ENCODE measurements at places on chromosomes 3 and 15.
A peak's percentile ranks its signal among the peaks of the same experiment; 100 is the strongest.

- peak; percentile 75 for DNase-seq
Measured at GRCh38 chr3:52277071-52277964, 1.1 kb downstream of the WDR82 start.

DNA sequence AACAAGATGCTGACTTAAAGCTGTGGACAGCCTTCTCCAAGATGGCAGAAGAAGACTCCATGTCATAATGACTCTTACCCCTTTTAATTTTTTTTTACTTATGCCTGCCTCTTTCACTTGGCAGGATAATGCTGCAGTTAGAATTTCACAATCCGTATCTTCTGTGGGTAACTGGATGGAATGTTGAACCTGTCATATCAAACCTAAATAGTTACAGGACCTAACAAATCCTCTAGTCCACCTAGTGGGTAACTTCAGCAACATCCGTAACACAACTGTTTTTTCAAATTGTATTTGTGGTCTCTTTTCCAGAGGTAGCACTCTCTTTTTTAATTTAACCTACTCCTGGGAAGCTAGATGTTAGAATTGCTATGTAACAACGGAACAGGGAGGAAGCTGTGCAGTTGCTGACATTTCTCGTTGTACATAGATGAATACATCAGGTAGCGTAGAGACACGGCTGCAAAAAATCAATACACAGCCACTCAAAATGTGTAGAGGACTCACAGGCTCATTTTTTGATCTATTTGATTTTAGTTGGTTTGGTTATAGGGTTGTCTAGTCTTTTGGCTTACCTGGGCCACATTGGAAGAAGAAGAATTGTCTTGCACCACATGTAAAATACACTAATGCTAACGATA lies 43.9 kb upstream of the TRPM1 start:
- DNase-seq: no peak

DNA sequence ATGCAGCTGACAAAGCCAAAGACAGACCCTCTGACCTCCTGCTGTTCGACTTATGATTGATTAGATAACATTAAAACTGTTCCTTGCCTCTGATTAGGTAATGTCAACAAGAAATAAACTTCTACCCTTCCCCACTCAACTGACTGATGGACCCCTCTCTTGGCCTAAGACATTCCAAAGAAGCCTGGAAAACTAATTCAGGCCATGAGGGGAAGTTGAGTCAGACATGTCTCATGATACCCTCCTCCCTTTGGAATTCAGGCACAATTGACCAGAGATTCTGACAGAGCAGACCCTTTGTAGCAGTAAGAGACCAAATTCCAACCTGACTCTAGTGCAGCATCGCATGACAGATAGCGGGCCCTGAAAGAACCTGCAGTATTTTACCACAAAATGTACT lies 354.5 kb downstream of the OCA2 start:
- DNase-seq: no peak

GRCh38 chr15:49848282-49848724 lies 227.5 kb downstream of the DTWD1 start:
- DNase-seq: no peak

All from CD4-positive, alpha-beta T cell treated with Interleukin-21 for 1 hour (primary cell).